Activated T-cell treated with anti-CD3 and anti-CD28 coated beads for 48 hours (primary cell): ENCODE measurements at places on chromosomes 4 and X.

DNA sequence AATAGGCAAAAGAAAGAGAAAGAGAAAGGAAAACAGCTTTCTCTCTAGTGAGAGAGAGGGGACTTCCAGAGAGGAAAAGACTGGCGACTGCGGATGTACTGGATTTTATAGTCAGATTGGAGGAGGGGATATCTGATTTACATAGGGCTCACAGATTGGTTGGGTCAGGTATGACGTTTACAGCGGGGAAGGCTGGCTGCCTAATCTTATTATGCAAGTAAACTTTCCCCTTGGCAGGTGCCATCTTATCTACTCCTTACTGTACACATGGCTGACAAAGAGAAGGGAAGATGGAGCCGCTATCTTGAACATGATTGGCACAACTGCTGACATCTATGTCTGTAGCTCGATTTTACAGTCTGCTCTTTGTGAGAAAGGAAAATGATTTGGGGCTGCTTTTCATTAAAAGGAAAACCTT, 25.4 kb downstream of the RBPJ start:
- DNase-seq = no peak

- DNase-seq = no peak
These were observed 2.6 kb downstream of the COX18 start for GRCh38 chr4:73066928-73067327.

- DNase-seq = no peak
These were observed 144.9 kb downstream of the ANXA5 start for GRCh38 chr4:121551881-121552280.

DNA sequence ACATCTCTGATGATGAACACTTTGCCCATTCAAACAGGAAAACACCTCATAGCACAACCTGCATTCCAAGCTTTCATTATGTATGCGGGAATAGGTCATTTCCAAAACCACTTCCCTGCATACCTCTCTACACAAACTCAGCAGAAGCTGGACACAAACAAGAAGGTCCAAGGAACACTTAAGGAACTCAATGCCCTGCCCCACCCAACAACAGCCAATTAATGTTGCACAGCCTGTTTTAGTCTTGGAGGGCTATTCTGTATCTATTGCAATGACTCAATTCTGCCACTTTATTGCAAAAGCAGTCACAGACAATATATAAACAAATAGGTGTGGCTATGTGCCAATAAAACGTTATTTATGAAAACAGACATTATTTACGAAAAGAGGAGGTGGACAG, 16.7 kb downstream of the OPHN1 start:
- no peak for DNase-seq

- no peak for DNase-seq
These were observed 107.8 kb downstream of the GATB start for GRCh38 chr4:151652841-151653547.
